ENCODE measurements at places on chromosomes 13 and 19. TPM values are rescaled to one million over a fixed set of nuclear protein-coding genes. Genes with fewer than 3 reads are reported as not detected.

DNA sequence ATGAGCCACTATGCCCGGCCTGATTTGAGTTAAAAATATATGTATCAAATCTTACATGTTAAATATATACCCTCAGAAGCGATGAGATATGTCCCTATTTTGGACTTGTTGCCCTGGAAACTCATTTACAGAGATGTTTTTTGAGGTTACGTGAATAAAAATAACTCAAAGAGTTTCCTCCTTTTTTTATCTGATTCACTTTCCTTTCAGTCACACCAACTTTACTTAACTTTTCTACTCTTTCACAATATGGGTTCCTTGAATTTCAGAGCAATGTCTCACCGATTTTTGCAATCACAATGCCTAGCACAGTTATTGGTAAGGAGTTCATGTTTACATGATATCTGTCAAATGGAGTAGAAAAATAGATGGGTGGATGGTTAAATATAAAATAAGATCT lies 2.3 kb downstream of the OR7C2 start:
- DNase-seq, result no peak

The FUZ gene
- 28.6 TPM for total RNA-seq

DNA sequence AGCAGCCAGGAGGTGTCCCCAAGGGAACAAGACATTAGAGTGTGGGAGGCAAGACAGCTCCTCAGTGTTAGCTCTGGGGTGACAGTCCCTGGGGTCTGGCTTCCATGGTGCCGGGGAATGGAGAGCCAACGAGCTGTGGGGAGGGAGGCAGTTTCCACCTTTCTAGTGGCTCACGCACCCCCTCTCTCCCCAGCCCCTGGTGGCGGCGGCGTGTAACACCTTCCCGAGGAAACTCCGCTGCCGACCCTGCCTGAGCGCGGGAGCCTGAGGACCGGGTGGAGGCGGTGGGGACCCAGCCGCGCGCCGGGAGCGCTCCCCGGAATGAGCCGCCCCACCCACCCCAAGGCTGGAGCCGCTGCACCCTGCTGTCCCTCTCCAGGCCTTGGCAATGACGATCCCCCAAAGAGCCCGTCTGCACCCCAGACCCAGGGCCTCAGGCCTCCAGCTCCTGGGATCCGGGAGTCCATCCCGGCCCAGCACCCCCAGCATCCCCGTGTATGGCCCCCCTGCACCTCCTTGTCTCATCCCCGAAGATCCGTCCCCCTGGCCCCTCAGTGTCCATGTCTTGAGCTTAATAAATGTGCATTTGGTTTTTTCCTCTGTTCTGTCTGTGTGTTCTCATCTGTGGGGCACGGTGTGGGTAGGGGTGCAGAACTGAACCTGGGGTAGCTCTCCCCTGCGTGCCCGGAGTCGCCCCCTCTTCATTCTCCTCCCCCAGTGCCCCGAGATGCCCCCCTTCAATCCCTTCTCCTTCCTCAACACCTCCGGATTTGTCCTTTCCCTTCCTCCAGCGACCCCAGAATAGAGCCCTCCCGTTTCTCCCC lies 622 bp upstream of the FXYD5 start:
- DNase-seq, result peak; percentile 53

The PLIN5 gene
- total RNA-seq, result not detected

The PRR19 gene
- total RNA-seq, result 0.30 TPM

The DIRAS1 gene
- total RNA-seq, result 1.2 TPM

- DNase-seq, result no peak
Observed at GRCh38 chr13:30204564-30204963, 102.8 kb downstream of the KATNAL1 start.

DNA sequence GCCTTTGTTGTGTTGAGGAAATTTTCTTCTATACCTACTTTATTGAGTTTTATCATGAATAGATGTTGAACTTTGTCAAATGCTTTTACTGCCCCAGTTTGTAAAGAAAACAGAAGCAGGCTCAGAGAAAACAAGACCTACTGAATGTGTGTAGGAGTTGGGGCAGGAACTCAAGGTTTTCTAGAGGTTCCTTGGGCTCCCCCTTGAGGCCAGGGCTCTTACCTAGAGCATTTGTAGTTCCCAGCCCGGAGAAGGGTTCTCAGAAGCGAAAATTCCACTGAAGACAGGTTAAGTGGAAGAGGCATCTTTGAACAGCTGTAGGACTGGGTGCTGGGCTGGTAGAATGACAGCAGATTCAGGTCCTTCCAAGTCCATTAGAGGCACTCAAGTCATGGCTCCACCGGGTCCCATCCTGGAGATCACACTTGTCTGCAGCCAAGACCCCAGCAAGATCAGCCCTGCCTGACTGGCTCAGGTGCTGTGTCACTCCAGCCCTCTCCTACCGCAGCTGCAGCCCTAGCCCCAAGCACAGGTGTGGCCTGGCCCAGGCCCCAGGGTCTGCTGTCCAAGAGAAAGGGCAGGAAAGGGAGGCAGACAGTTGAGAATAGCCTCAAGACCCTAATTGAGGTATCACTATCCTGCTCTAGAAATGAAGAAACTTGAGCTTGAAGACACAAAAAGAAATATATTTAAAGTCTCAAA lies 425.5 kb downstream of the PCDH20 start:
- DNase-seq, result no peak

- DNase-seq, result peak; percentile 40
Observed at GRCh38 chr19:11530432-11530831, 1.5 kb upstream of the ECSIT start.

- DNase-seq, result no peak
Observed at GRCh38 chr13:97228850-97229521, 6.9 kb downstream of the MBNL2 start.

DNA sequence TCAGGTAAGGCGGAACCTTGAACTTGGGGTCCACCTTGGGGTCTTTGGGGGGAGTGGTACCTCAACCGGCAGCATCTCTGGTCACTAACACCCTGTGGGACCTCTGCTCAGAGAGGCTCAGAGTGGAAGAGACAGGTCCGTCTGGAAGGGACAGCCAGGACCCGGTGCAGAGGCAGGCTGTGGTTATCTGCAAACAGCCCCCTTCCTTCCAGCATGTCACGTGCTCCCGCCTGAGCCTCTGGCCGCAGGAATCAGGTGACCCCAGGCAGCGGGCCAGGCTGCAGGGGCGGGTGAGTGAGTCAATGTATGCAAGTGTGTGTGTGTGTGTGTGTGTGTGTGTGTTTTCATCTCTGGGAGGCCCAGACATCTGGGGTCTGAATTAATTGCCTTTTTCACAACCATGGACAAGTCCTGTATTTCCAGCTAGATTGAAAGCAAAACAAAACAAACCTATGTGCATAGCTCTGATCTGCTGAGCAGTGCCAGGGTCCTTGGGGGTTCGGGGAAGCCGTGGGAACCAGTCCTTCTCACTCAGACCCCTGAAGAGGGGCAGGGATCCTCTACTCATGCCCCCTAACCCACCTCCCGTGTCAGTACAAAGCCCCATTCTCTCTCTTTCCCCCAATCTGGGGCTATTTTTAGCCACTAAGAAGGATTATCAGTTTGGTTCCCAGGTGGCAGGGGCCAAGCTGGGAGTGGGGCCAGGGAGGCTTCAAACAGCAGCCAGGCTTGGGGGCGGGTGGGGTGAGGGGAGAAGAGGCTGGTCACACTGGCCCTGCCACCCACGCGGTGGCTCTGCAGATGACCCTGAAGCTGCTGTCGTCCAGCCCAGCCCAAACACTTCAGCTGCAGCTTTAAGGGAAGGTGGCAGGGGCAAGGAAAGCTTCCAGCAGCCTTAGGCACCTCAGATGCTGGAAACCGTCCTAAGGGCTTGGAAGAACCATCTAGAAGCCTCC lies 31.4 kb downstream of the CERS4 start:
- DNase-seq, result peak; percentile 90

DNA sequence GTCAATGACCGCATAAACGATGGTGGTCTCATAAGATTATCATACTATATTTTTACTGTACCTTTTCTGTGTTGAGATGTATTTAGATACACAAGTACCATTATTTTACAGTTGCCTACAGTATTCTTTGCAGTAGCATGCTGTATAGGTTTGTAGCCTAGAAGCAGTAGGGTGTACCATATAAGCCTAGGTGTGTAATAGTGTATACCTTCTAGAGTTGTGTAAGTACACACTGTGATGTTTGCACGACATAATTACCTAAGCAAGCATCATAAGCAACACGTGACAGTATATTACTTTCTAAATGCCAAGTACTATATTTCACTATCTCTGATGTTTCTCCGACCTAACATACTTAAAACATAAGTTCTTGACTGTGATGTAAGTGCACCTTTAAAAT lies 2.7 kb downstream of the LPAR6 start:
- DNase-seq, result no peak

- DNase-seq, result no peak
Observed at GRCh38 chr19:524062-524674, 7.4 kb upstream of the CDC34 start.

GRCh38 chr13:23288564-23288963 lies 107.8 kb downstream of the SGCG start:
- DNase-seq, result no peak

GRCh38 chr13:96415831-96416385 lies 326.0 kb downstream of the HS6ST3 start:
- DNase-seq, result no peak

DNA sequence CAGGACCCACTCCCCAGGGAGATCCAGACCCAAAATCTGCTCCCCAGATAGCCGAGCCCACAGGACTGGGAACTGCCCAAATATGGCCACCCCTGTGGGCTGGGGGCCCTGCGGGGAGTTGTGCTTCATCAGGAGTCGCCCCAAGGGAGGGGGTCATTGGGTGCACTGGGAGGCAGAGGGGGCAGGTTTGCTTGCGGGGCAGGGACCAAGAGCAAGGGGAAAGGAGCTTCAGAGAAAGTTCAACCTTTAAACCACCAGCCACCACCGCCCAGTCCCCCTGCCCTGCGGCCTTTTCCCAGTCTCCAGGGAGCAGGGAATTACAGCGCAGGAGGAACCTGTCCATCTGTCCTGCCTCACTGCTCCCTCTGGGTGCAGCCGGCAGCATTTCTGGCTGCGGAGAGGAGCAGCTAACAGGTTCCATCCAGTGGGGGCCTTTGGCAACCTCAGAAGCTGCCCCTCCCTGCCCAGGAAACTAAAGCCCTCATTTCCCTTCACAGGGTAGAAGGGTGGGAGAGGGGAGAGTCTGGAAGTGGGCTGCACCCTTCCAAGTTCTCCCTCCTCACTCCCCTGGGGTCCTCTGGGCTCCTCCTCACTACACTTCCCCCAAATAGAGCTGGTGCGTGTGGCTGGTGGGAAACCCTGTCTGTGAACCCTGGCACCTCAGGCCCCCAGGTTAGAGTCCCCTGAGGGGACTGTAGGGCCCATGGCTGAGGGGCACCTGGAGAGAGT lies 13.8 kb upstream of the ASF1B start:
- DNase-seq, result no peak

The OVOL3 gene
- total RNA-seq, result not detected

DNA sequence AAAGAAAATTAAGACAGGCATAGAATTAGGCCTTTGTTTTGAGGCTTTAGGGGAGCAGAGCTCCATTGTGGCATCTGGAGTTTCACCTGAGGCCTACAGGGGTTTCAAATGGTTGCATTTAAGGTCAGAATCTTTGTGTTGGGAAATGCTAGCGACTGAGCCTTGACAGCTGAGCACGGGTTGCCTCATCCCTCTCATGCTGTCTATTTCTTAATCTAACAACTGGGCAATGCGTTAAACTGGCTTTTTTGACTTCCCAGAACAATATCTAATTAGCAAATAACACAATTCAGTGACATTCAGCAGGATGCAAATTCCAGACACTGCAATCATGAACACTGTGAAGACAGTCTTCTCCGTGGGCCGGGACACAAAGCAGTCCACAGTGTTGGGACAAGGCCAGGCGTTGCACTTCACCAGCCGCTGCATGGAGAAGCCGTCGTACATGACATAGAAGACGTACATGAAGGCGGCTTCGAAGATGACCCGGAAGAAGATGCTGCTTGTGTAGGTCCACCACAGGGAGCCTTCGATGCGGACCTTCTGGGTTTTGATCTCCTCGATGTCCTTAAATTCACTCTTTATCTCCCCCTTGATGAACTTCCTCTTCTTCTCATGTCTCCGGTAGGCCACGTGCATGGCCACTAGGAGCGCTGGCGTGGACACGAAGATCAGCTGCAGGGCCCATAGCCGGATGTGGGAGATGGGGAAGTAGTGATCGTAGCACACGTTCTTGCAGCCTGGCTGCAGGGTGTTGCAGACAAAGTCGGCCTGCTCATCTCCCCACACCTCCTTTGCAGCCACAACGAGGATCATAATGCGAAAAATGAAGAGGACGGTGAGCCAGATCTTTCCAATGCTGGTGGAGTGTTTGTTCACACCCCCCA lies 3.8 kb downstream of the GJB2 start:
- DNase-seq, result no peak

GRCh38 chr19:4636151-4636717 lies 3.1 kb upstream of the TNFAIP8L1 start:
- DNase-seq, result peak; percentile 42

The SIGLEC14 gene
- total RNA-seq, result not detected

The LRCH1 gene
- 3.0 TPM for total RNA-seq

- DNase-seq, result no peak
Observed at GRCh38 chr13:84784443-84785153, 902.3 kb upstream of the SLITRK1 start.

The RDH8 gene
- total RNA-seq, result not detected

GRCh38 chr13:91704398-91704797 lies 306.0 kb downstream of the GPC5 start:
- DNase-seq, result no peak

DNA sequence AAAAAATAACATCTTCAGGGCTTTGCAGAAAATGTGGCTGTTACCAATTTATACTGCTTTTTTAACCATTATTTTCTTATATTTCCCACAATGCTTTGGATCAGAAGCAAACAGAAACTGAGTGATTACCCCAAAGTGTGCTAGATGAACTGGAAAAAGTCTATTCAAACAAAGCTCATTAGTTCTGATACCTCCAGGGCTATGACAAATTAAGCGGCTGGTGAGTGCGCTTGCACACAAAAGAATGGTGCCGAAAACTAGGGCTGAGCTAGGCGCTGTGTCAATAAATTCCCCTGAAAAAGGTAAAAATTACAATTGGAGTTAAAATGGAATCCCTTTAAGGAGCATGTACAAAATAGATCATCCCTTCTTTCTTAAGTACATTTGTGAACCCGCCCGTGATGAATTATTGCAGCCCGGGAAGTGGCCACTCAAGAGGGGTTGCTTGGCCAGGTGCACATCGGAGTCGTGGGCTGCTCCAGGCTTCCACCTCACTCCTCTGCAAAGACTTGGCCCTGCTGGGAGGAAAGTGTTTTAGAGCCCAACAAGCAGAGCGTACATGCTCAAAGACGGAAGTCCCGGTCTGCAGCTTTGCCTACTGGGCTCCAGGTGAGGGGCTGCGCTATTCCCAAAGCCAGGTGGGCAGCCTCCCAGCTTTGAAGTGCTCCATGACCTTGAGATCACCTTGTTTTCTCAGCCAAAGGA lies 164.0 kb upstream of the ZNF507 start:
- DNase-seq, result no peak

GRCh38 chr13:59664586-59664985 lies 499.1 kb downstream of the DIAPH3 start:
- DNase-seq, result no peak

DNA sequence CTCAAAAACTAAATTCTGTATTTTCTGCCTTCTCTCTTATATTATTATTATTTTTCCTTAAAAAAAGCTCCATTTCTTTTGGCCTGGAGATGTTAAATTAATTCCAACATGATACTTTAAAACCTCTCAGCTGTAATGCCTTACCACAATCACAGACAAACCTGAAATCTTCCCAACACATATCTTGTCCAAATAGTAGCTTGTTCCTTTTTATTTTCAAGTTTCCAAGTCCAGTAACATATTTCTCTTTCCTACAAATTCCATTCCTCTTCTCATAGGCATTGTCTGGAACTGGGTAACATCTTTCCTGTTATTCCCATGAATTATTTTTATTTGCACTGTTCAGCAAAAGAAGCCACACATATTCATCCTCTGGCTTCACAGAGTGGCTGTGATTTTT lies 137.0 kb downstream of the SLITRK6 start:
- DNase-seq, result no peak
